Fibroblast of the aortic adventitia (primary cell): ENCODE measurements at places on chromosomes 7 and 10. TPM values are rescaled to one million over a fixed set of nuclear protein-coding genes. Genes with fewer than 3 reads are reported as not detected.

EVX1 gene
- total RNA-seq: not detected in 2 replicates

AGR2 gene
- total RNA-seq: 0.25 TPM in 1 of 2 replicates, not detected in the other

RPEL1 gene
- total RNA-seq: under 0.01 and 0.82 TPM in 2 replicates

ZP3 gene
- total RNA-seq: 0.63 and 2.9 TPM in 2 replicates
